ENCODE measurements at places on chromosomes 2 and 18. TPM values are rescaled to one million over a fixed set of nuclear protein-coding genes. Genes with fewer than 3 reads are reported as not detected.

GRCh38 chr2:8549273-8549922, 132.5 kb upstream of the ID2 start:
- DNase-seq = no peak
- H3K27ac ChIP-seq = no peak overlapping the region
- no peaks in the 10 kb centered on the region for H3K27me3 ChIP-seq
- H3K4me1 ChIP-seq = peaks cover 6% of the 10 kb centered on the region
- H3K36me3 ChIP-seq = no peaks in the 10 kb centered on the region

- no peak overlapping the region for H3K27ac ChIP-seq
- peaks cover 6% of the 10 kb centered on the region for H3K4me1 ChIP-seq
- H3K36me3 ChIP-seq = no peaks in the 10 kb centered on the region
- DNase-seq = no peak
- no peak overlapping the region for H3K4me3 ChIP-seq
- no peaks in the 10 kb centered on the region for H3K27me3 ChIP-seq
Observed at GRCh38 chr2:235611349-235611748, 117.5 kb downstream of the AGAP1 start.

GRCh38 chr2:9781252-9781651, 62.0 kb upstream of the TAF1B start:
- no peak for DNase-seq
- H3K36me3 ChIP-seq = no peaks in the 10 kb centered on the region
- H3K27me3 ChIP-seq = peaks cover 20% of the 10 kb centered on the region
- H3K4me1 ChIP-seq = no peaks in the 10 kb centered on the region

Gene ST8SIA3
- not detected for total RNA-seq

- H3K4me3 ChIP-seq = no peak overlapping the region
- DNase-seq = no peak
- H3K27me3 ChIP-seq = no peaks in the 10 kb centered on the region
- no peaks in the 10 kb centered on the region for H3K36me3 ChIP-seq
Observed at GRCh38 chr2:141601511-141602152, 529.2 kb downstream of the LRP1B start.

DNA sequence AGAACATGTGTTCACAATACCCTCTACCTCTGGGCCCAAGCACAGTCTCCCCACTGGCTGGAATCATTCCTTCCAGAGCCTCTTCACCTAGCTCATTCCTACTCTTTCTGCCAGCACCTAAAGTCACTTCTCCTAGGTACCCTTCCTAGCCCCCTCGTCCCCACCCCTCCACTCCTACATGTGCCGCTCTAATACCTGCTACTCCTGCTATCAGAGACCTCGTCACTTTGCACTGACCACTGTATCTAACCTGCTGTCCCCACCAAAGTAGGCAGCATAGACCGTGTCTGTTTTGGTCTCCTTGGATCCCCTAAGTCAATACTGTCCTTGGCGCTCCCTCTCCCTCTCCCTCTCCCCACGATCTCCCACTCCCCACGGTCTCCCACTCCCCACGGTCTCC, 53.2 kb upstream of the PKDCC start:
- no peak overlapping the region for H3K27ac ChIP-seq
- H3K4me3 ChIP-seq = no peak overlapping the region
- H3K27me3 ChIP-seq = peaks cover 23% of the 10 kb centered on the region
- no peak for DNase-seq
- peaks cover 3% of the 10 kb centered on the region for H3K4me1 ChIP-seq

GRCh38 chr2:201118961-201119854, 3.2 kb downstream of the CFLAR start:
- no peaks in the 10 kb centered on the region for H3K27me3 ChIP-seq
- H3K27ac ChIP-seq = peak overlapping the region; percentile 92
- peak overlapping the region; percentile 64 for H3K4me3 ChIP-seq
- H3K4me1 ChIP-seq = peaks cover 4% of the 10 kb centered on the region
- peak; percentile 52 for DNase-seq

Gene MGAT4A
- under 0.01 TPM for total RNA-seq

Gene CYTIP
- not detected for total RNA-seq

Gene UGT1A10
- total RNA-seq = not detected

Gene ACTG2
- 349 TPM for total RNA-seq

GRCh38 chr2:129565551-129566109, 413.8 kb upstream of the RAB6C start:
- H3K36me3 ChIP-seq = no peaks in the 10 kb centered on the region
- H3K27ac ChIP-seq = no peak overlapping the region
- H3K27me3 ChIP-seq = no peaks in the 10 kb centered on the region
- DNase-seq = no peak

DNA sequence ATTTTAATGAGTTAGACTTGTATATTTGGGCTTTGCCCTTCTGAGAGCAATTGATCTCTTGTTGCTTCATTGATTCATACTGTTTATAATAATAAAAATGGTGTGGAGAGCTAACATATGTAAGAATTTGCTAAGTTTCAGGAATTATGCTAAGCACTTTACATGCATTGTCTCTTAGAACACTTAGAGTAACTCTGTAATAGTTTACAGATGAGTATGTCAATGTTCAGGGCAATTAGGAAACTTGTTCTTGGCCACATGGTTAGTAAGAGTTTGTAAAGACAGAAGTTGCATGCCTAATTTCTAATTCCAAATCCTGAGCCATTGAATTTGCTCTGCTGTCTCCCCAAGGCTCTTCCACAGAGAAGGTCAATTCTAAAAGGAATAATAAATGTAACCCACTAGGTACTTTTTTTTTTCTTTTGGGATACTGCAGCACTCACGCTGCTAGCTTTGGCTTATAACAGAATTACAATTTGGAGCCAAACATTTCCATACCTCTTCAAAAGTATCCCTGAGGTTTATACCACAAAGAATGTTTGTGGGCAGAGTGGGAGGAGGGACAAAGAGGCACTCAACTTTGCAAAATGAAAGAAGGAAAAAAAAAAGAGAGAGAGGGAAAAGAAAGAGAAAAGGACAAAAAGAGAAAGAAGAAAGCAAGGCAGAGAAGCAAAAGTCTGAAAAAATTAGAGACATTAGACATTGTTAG, 232.4 kb downstream of the CALCRL start:
- no peak overlapping the region for H3K4me3 ChIP-seq
- H3K27me3 ChIP-seq = no peaks in the 10 kb centered on the region
- H3K4me1 ChIP-seq = no peaks in the 10 kb centered on the region
- no peaks in the 10 kb centered on the region for H3K36me3 ChIP-seq

Gene C1QL2
- total RNA-seq = not detected

Gene MPP4
- 11.1 TPM for total RNA-seq

Gene RAB6D
- not detected for total RNA-seq

Gene RTP5
- not detected for total RNA-seq

Gene SAG
- not detected for total RNA-seq

DNA sequence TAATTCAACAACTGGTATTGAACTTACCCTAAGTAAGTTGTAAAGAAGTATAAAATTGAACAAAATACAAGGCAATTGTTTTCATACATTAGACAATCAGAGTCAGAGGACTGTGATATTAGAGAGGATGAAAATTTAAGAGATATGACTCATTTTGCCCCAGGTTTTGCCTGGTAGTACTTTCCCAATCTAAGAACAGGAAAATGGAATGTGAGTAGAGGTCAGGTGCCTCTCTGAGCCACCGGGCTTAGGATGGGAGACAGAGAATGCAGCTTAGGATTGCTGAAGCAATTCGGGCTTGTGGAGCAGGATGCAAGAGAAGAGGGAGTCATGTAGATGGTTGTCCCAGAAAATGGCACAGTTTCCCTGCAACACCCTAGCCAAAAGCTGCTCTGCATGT, 219.7 kb upstream of the CHST9 start:
- H3K4me3 ChIP-seq = no peak overlapping the region
- no peaks in the 10 kb centered on the region for H3K27me3 ChIP-seq
- DNase-seq = no peak
- H3K27ac ChIP-seq = no peak overlapping the region

DNA sequence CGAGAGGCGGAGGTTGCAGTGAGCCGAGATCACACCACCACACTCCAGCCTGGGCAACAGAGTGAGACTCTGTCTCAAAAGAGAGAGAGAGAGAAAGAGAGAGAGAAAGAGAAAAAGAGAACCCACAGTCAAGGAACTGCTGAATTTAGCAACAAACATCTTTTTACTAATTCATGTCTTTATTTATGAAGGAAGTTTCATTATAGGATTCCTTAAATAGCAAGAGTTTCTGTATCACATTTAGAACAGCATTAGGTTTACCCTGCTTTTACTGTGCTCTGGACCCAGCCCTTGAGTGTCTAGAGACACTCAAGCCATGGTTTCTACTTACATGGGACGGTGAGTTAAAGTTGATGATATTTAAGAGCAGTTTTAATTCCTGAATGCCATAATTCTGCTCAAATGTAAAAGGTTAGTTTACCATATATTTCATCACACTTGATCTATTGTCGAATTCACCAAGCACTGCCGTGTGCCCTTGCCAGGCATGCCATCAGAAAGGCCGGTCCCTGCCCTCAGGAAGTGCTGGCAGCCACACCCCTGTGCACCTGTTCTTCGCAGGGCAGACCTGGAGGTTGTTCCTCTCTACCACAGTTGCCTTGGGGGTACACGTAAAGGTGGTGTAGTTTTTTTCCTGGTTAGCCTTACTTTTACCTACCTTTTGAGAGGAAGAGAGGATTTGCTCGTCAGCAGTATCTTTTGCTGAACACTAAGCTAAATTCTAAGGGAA, 153.3 kb downstream of the LDLRAD4 start:
- H3K36me3 ChIP-seq = no peaks in the 10 kb centered on the region
- H3K27me3 ChIP-seq = peaks cover 2% of the 10 kb centered on the region
- H3K4me3 ChIP-seq = no peak overlapping the region
- no peak overlapping the region for H3K27ac ChIP-seq
- H3K4me1 ChIP-seq = no peaks in the 10 kb centered on the region

DNA sequence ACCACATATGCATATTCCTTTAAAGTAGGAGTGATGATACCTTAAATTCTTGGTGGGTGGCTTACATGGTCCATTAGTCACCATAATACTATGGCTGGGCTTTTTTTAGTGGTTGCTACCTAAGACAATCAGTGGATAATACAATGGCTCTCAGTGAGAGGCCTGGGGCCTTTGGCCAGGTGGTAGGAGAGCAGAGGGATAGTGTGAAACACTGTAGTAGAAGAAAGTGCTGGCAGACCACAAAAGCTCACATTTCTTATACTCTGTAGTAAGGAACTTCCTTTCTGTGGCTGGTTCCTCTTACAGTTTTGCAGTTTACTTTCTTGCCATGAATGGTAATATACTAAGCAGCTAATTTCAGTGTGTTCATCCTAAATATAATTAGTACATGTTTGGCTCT, 583.5 kb downstream of the XIRP2 start:
- H3K4me1 ChIP-seq = no peaks in the 10 kb centered on the region
- H3K27ac ChIP-seq = no peak overlapping the region
- no peak for DNase-seq
- no peaks in the 10 kb centered on the region for H3K36me3 ChIP-seq
- H3K4me3 ChIP-seq = no peak overlapping the region

- H3K4me3 ChIP-seq = no peak overlapping the region
- no peak overlapping the region for H3K27ac ChIP-seq
Observed at GRCh38 chr18:48917579-48918517, 32.9 kb downstream of the SMAD7 start.

- peak overlapping the region; percentile 75 for H3K4me3 ChIP-seq
- no peaks in the 10 kb centered on the region for H3K4me1 ChIP-seq
- H3K27ac ChIP-seq = peak overlapping the region; percentile 69
- no peak for DNase-seq
- H3K27me3 ChIP-seq = no peaks in the 10 kb centered on the region
Observed at GRCh38 chr2:68158134-68158447, 403 bp downstream of the PNO1 start.

- no peak overlapping the region for H3K4me3 ChIP-seq
- H3K27ac ChIP-seq = no peak overlapping the region
- no peaks in the 10 kb centered on the region for H3K27me3 ChIP-seq
- peaks cover 9% of the 10 kb centered on the region for H3K4me1 ChIP-seq
- no peak for DNase-seq
Observed at GRCh38 chr2:11310212-11310611, 34.2 kb downstream of the ROCK2 start.
